Dermis microvascular lymphatic vessel endothelial cell (primary cell): ENCODE measurements at places on chromosomes 13 and 19. TPM values are rescaled to one million over a fixed set of nuclear protein-coding genes. Genes with fewer than 3 reads are reported as not detected.
A peak's percentile ranks its signal among the peaks of the same experiment; 100 is the strongest.

Gene CEACAM19
- 0.51 and 1.1 TPM in 2 replicates for total RNA-seq

GRCh38 chr13:72763411-72763810 lies 18.3 kb downstream of the DIS3 start:
- DNase-seq, result peak; percentile 60

DNA sequence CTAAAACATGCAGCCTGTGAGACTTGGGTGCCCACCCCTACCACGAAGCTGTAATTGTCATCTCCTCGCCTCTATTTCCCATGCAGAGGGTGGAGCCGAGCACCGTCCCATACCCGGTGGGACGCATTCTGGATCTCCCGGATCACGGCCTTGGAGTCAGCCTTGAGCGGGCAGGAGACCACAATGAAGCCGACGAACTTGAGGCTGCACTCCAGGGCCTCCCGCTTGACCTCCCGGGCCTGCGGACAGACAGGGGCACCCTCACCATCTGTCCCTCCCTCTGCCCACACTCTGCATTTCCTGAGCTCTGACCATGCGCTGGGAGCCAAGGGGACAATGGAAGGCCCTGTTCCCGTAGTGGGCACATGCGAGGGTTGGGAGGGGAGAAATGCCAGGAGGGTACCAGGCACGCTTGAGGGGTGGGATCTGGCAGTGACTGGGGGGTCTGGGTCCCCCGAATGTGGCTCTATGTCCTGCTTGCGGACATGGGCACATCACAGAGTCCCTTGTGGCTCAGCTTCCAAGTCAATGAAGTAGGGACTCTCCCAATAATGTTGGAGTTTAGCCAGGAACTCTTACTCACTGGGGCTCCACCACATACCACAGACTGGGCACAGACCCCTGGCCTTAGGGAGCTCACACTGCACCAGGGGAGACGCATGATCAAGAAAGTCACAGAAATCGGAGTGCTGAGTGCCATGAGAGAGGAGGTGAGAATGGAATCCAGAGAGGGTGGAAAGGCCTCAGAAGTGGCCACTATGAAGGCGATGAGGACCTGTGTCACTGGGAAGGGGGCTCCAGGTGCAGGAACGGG lies 9.2 kb upstream of the GMIP start:
- no peak for DNase-seq

DNA sequence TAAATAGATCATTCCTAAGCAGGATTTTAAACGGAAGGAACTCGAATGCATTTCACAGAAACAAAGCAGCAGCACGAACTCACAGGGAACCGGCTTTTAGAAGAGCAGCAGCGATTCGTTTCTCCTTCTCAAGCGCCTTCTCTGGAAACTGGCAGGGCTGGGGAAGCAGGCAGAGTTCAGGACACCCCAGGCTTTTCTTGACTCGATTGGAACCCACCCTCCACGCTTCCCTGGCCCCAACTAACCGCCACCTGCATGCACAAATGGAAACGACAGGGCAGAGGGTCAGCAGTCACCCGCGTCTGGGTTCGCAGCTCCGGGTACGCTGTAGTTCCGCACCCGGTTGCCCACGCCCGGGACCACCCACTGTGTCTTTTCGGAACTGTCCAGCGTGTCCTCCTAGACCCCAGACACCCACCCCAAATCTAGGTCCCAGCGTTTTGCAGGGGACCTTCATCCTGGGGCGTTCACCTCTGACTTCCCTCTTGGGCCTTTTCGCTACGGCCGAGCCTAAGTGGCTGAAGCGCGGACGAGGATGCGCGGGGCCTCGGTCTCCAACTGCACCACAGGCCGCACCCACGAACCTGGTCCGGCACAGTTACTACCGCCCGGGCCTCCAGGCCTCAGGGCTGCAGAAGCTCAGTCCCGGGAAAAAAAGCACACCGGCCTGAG lies 500 bp downstream of the ZFP30 start:
- no peak for DNase-seq

DNA sequence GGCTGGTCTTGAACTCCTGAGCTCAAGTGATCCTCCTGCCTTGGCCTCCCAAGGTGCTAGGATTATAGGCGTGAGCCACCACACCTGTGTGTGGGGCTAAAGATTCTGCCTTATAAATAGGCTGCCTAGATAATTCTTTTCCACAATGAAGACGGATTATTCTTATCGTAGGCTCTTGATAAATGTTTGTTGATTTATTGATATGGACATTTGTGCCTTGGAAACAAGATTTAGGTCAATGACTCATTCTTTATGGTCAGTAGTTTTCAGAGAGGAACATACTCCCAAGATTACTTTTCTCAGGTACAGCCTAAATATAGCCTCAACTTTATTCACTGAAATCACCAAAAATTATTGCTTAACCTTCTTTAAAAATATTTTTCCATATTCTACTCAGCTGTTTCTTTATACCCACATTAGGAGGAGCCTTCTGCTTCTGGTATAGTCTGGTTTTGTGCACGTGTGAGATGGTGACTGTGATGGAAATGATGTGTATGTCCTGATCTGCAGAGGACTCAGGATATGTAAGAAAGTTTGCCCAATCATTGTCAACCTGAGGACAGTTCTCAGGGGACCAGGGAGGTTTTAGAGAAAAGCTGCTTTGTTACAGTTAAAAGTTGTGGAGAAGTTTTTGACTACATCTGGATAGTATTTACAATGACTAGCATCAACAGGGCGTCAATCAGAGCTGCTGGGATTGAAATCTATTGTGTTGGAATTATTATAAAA lies 208.9 kb downstream of the DNAJC15 start:
- DNase-seq, result no peak

GRCh38 chr13:93304868-93305613 lies 78.4 kb downstream of the GPC6 start:
- no peak for DNase-seq

DNA sequence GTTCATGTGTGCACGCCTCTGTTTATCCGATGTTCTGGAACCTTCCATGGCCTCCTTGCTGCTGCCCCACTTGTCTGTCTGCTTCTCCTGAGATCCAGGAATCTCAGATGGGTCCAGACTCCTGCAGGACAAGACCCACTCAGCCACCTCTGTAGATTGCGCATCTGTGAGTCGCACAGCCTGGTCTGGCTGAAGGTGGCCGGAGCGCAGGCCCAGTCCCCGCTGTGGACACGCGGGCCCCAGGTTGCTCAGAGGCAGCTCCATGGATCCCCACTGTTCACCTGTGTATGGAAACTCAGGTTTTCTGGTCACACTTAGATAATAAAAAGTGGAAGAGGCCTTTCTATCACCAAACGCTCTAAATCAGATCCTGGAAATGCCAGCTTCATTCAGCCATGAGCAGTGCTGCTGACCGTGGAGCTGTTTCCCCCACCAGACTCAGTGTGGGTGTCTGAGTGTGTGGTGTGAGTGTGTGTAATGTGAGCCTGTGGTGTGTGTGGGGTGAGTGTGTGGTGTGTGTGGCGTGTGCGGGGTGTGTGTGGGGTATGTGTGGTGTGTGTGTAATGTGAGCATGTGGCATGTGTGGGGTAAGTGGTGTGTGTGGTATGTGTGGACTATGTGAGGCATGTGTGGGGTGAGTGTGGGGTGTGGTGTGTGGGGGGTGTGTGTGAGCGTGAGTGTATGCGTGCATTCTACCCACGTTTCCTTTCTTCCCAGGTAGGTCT lies 59.5 kb downstream of the MCF2L start:
- no peak for DNase-seq

DNA sequence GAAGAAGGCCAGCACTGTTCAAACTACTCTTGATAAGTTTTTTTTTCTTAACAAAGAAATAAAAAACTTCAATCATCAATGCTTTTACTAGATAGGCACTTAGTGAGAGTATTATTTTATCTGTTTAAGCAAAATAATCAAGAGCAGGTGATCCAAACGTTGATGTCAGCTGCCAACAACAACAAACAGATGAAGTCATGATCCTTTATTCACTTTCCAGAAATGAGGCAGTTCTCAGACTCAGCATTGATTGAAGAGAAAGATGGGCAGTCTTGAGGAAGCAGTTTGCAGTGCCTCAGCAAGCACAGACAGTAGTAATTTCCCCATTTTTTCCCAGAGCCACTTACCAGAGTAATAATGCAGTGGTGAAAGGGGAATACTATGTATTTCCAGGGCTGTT lies 38.4 kb upstream of the CSNK1A1L start:
- DNase-seq, result peak; percentile 88

- no peak for DNase-seq
Measured at GRCh38 chr19:17981611-17982010, 14.7 kb downstream of the KCNN1 start.

- peak; percentile 92 for DNase-seq
Measured at GRCh38 chr19:37466798-37467607, at the start of gene ZNF569. Gene ZNF569, minus strand, starts transcription at chr19:37467444. Its CDS starts 22,523 bp downstream, at chr19:37444921.

- no peak for DNase-seq
Measured at GRCh38 chr13:90498096-90498495, 849.4 kb upstream of the MIR17HG start.

- no peak for DNase-seq
Measured at GRCh38 chr13:94968040-94968756, 255.9 kb upstream of the SOX21 start.

DNA sequence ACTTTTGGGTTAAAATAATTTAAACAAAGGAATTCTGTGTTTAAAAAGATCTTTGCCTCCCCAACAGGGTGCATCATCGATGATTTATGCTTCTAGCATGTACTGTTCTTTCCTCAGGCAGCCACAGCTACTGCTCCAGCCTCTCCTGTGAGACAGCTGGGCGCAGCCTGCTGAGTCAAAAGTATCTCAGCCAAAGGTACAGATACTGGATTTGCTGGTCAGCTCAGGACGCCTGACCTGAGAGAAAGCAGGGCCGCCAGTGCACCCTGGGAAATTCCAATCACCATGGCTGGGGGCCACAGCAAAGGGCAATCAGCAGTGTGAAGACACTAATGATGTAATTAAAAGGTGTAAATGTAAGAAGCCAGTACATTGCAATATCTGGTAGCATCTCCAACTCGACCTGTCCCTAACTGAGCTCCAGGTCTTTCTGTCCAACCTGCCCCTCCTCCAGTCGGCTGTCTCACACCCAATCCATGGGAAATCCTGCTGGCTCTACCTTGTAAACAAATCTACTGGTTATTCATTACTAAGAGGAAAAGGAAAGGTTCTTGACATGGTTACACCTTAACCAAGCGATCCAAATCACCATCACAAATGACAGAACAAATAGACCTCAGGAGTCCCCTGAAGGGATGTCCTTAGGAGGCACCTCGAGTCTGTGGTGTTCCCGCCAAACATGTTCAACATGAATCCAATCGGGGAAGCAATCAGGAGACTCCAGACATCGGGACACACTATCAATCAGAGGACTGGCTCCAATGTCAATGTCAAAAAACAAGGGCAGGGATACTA lies 7.3 kb downstream of the OPA3 start:
- DNase-seq, result no peak

DNA sequence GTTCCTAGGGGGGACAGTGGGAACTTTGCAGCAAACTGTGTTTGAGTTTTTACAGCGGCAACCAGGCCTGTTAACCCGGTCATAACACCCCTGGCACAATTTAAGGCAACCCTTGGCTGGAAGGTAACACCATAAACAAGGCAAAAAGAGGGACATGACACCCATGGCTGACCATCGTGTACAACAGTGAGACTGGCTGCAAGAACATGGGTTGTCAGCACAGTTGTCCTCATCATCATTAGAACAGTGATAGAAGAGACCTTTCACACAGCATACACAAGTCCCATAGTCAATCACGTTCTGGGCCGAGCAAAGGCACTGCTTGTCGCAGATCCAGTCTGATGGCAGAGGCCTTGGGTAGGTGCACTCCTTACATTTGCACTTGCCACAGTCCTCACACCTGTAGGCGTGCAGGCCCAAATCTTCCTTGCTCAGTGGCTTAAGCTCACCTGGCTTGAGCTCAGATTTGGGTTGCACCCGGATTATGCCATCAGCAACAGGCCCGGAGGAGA lies 4.1 kb downstream of the SPRY2 start:
- DNase-seq, result no peak
